CD4-positive, alpha-beta T cell treated with Interleukin-6 at 100 ng/mL for 8 hours (primary cell): ENCODE measurements at places on chromosomes 7 and 10.

- no peak for DNase-seq
Measured at GRCh38 chr7:152459724-152460251, 24.0 kb upstream of the KMT2C start.

DNA sequence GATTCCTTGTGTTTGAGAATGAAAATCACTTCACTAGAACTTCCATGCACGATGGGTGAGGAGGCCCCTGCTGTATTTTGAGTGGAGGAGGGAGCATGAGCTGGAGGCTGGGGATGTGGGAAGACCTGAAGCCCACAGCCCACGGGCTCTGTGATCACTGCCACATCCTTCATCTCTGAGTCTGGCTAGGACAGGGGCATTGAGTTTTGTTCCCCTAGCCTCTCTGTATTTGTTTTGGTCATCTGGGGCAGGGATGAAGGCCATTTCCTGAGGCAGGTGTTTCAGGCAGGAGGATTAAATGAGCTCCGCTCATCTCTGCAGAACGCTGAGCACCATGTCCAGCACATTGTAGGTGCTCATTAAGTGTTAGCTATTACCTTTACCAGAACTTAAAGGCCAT is 293.6 kb downstream of the GLRX3 start:
- no peak for DNase-seq

DNA sequence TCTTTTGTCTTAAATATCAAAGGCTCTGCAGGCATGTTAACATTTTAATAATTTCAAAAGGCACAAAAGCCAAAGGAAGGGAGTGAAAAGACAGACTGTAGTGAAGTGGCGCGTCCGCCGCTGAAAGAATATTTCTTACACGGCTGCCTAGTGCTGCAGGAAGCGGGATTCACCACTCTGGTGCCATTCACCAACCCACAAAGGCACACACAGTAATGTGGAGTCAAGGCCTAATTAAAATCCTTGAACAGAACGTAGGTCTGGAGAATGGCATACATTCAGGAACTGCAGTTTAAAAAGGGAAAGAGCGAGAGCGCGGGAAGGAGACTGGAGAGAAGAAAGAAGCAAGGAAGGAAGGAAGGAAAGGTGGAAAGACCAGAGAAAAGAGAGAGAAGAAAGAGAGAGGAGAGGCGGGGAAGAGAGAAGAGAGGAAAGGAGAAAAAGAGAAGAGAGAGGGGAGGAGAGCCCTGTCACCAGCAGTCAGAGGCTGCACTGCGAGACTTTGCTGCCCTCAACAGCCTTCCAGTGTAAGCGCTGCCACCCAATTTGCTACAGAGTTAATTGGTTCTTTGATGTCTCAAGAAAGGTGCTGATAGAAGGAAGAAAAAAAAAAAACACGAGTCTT is 554.0 kb downstream of the MDFIC start:
- DNase-seq: no peak

DNA sequence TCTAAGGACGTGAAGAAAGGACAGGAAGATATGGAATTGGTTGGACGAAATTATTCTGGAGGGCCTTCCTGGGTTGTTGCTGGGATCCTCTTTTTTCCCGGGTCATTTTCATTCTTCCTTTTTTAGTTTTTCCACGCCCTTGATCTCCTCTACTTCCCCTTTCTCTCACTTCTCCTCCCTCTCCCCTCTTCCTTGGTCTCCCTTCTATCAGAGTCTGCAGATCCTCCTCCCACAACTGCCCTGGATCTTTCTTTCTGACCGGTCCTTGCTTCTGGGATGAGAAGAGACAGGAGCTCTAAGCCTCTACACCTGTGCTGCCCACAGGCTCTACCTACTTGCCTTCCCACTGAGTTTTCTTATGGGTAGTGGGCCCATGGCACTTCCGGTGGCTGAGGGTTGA is 103.7 kb upstream of the RELN start:
- no peak for DNase-seq

DNA sequence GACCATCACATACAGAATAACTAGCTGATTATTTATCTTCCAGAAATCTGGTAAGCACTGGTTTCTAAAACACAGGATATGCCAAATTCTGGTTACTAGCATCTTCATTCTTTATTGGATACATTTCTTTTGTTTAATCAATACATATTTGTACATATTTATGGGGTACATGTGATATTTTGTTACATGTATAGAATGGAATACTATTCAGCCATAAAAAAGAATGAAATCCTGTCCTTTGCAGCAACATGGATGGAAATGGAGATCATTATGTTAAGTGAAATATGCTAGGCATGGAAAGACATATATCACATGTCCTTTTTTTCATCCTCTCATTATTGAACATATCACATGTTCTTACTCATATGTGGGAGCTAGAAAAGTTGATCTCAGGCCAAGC is 32.7 kb upstream of the PURB start:
- no peak for DNase-seq
